Central memory CD8-positive, alpha-beta T cell (primary cell): ENCODE measurements at places on chromosomes 5 and 9.
A peak's percentile ranks its signal among the peaks of the same experiment; 100 is the strongest.

DNA sequence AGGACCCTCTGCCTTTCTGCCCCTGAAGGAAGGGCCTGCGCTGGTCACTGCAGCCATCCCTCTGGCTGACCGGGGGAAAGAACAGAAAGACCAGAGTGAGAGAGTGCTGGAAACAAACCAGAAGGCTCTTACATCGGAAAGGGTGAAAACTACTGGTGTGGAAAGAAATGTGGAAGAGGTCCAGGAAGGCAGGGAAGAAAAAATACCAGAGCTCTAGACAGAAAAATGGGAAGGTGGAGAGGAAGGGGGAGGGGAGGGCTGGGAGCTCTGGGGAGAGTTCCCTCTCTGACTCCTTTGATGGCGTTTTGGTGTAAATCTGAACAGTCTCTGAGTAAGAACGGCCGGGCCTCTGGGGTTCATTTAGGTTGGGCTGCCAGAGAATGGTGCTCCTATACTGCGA is 47.7 kb downstream of the COL23A1 start:
- no peaks in the 10 kb centered on the region for H3K4me1 ChIP-seq
- no peak overlapping the region for H3K27ac ChIP-seq
- H3K27me3 ChIP-seq, result peaks cover 20% of the 10 kb centered on the region

DNA sequence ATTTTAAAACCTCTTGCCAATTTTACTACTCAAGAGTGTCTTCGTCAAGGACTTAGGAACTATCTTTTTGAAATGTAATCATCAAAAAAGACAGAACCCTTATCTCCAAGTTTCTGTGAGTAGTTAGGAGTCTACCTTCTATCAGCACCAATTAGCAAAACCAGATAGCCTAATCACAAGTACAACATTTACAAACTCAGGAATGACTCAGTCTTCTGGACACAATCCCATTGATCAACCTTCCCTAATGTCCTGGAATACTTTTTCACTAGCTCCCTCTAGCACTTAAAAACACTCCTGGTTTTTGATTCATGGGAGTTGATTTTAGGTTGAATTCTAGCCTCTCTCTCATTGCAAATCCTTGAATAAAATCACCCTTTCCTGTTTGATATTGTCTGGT is 680.7 kb downstream of the PRR16 start:
- peaks cover 1% of the 10 kb centered on the region for H3K36me3 ChIP-seq
- no peaks in the 10 kb centered on the region for H3K4me1 ChIP-seq
- no peak for DNase-seq
- no peak overlapping the region for H3K27ac ChIP-seq
- H3K27me3 ChIP-seq, result no peaks in the 10 kb centered on the region

DNA sequence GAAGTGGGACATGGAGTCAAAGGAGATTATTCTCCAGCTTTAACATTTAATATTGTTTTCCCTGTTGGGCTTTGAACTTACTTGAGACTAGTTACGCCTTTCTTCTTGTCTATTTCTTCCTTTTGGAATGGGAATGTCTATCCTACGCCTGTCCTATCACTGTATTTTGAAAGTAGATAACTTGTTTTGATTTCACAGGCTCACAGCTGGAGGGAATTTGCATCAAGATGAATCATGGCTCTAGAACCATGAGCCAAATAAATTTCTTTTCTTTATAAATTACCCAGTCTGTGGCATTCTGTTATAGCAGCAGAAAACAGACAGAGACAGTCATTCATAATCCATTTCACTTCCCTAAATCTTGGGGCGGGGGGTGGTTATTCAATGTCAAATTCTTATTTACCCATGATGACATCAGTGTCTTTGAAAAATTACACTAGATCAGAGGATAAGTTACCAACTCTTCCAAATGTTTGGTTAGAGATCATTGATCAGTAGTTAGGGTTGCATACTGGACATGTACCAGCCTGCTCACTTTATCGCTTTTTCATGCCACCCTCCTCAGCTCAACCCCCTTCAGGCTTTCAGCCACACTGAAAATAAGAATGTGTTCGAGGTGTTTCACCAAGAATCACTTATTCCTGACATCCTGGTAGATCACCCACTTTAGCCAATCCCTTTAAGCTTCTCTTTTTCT is 419.6 kb upstream of the PIK3R1 start:
- DNase-seq, result no peak
- no peaks in the 10 kb centered on the region for H3K4me1 ChIP-seq
- H3K27me3 ChIP-seq, result no peaks in the 10 kb centered on the region
- H3K4me3 ChIP-seq, result no peak overlapping the region

DNA sequence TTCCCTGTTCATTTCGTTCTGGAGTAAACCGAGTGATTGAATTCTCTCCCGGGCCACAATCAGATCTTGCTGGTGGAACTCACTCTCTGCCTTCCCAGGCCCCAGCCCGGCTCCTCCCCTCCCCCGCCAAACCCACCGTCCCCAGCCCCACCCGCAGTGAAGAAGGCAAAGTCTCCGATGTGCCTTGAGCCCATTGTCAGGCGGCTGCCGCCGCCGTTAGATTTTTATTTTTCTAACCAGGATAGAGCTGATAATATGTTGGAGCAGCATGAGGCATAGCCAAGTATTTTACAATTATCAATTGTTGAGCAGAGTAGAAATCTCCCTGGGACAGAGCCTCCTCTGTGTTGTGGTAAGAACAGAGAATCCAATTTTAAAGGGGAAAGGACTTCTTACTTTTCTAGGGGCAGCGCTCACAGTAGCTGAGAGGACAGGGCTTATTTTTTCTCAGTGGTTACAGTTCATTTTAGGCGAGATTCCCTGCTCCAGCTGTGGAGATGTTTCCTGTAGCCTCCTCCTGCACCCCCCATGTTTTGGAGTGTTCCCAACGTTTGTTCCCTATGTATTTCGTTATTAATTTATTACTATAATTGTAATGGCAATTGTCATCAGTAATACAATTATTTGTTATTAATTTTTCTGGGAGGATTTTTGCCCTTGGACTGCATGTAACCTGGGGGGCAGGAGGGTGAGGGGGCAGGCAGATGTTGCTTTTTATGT is 1.3 kb downstream of the PSAT1 start:
- H3K27ac ChIP-seq, result no peak overlapping the region
- H3K4me1 ChIP-seq, result peaks cover 17% of the 10 kb centered on the region
- H3K36me3 ChIP-seq, result peaks cover 6% of the 10 kb centered on the region

GRCh38 chr5:81420039-81420667 is 26.2 kb upstream of the ACOT12 start:
- H3K4me1 ChIP-seq, result no peaks in the 10 kb centered on the region
- no peak overlapping the region for H3K4me3 ChIP-seq
- no peak overlapping the region for H3K27ac ChIP-seq
- no peaks in the 10 kb centered on the region for H3K36me3 ChIP-seq

DNA sequence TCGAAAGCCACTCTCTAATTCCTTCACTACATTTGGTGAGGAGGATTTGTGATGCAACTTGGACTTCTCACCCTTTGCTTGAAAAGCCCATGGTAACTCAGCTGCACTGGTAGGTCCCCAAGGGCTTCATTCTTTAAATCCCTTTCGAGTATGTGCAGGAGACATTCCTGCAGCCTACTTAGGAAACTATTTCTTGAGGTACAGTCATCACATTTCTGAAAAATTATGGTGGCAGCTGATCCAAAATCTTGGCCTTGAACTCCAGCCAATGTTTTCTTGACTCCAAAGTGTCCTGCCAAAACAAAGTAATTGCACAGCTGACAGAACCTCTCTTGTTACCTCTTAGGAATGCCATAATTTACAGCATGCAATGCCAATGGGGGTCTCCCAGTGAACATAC is 99.7 kb downstream of the NPR3 start:
- no peaks in the 10 kb centered on the region for H3K4me1 ChIP-seq
- H3K4me3 ChIP-seq, result no peak overlapping the region
- H3K27me3 ChIP-seq, result no peaks in the 10 kb centered on the region
- H3K27ac ChIP-seq, result no peak overlapping the region

DNA sequence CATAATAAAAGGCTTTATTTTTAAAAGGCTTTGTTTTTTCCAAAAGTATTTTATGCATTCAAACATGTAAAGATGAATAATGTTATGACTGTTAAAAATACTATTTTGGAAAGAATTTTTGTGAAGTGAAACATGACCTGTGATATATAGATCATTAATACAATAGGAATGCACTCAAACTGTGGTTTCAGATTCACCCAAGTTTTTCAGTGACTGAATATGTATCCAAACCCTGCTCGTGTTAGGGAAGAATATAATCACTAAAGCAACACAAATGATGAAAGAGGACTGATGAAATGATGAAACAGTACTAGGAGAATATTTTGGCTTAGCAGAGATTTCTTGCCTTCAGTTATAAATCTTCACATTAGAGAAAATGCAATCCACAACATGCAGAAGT is 278.0 kb downstream of the ADAMTS6 start:
- peaks cover 2% of the 10 kb centered on the region for H3K36me3 ChIP-seq
- no peak overlapping the region for H3K27ac ChIP-seq
- DNase-seq, result no peak
- H3K27me3 ChIP-seq, result no peaks in the 10 kb centered on the region
- H3K4me1 ChIP-seq, result no peaks in the 10 kb centered on the region

- DNase-seq, result no peak
- no peak overlapping the region for H3K4me3 ChIP-seq
- no peaks in the 10 kb centered on the region for H3K4me1 ChIP-seq
- H3K27me3 ChIP-seq, result peaks cover 34% of the 10 kb centered on the region
- no peaks in the 10 kb centered on the region for H3K36me3 ChIP-seq
- no peak overlapping the region for H3K27ac ChIP-seq
Observed at GRCh38 chr5:173670130-173670651, 53.7 kb upstream of the BOD1 start.

GRCh38 chr9:137626464-137626863 is 7.7 kb downstream of the EHMT1 start:
- no peak for DNase-seq
- H3K27me3 ChIP-seq, result no peaks in the 10 kb centered on the region
- no peak overlapping the region for H3K4me3 ChIP-seq

DNA sequence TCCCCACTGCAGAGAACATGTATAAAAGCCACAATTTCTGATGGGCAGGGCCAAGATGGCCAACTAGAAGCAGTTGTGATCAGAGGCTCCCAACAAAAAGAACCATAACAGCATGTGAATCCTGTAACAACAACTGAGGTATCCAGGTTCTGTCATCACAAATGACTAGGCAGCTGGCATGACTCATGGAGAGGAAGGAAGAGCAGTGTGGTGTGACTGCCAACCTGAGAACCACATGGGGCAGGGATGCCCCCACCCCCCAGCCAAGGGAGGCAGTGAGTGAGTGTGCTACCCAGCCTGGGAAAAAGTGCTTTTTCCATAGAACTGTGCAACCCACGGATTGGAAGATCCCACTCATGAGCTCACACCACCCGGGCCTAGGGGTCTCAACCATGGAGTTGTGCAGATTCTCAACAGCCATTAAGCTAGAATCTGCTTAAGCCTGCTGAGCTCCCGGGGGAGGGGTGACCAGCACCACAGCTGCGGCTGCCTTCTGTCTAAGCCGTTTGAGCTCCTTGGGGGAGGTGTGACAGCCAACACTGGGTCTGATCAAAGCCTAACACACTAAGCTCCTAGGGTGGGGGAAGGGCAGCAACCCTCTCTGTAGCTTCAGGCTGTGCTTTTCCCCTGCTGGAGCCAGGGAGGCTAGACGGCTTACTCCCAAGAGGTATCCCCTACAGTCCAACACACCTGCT is 80.1 kb upstream of the DMAC1 start:
- H3K36me3 ChIP-seq, result peaks cover 2% of the 10 kb centered on the region
- DNase-seq, result peak; percentile 14
- no peak overlapping the region for H3K4me3 ChIP-seq
- no peak overlapping the region for H3K27ac ChIP-seq
- peaks cover 9% of the 10 kb centered on the region for H3K4me1 ChIP-seq
- H3K27me3 ChIP-seq, result no peaks in the 10 kb centered on the region

GRCh38 chr9:74771672-74772071 is 116.0 kb downstream of the TRPM6 start:
- H3K27me3 ChIP-seq, result peaks cover 31% of the 10 kb centered on the region
- H3K36me3 ChIP-seq, result no peaks in the 10 kb centered on the region
- H3K4me3 ChIP-seq, result no peak overlapping the region

GRCh38 chr5:98110282-98110691 is 663.2 kb upstream of the RGMB start:
- H3K27ac ChIP-seq, result no peak overlapping the region
- no peaks in the 10 kb centered on the region for H3K27me3 ChIP-seq
- H3K4me3 ChIP-seq, result no peak overlapping the region
- no peak for DNase-seq
- H3K4me1 ChIP-seq, result no peaks in the 10 kb centered on the region

DNA sequence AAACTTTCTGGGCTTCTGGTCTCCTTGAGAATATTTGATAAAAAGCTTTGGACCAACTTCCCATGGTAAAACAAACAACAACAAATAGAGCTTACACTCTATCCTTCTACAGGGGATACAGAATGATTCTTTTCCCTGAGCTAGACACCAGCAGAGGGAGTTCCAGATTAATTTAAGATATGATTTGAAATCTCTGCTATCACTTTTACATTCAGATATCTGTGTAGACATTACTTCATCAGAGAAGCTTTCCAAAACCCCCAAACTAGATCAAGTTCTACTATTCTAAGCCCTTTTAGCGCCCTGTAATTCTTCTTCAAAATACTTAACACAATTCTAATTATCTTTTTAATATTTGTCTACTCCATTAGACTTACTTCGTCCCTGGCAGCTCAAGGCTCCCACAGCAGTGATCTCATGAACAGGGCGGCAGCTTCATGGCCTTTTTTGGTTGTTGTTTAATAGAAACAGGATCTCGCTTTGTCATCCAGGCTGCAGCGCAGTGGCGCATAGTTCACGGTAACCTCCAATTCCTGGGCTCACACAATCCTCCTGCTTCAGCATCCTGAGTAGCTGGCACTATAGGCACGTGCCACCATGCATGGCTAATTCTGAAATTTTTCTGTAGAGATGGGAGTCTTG is 955 bp upstream of the GALNT12 start:
- peaks cover 23% of the 10 kb centered on the region for H3K4me1 ChIP-seq
- peak overlapping the region; percentile 86 for H3K4me3 ChIP-seq
- peaks cover 35% of the 10 kb centered on the region for H3K27me3 ChIP-seq
- no peak for DNase-seq
- H3K27ac ChIP-seq, result no peak overlapping the region

DNA sequence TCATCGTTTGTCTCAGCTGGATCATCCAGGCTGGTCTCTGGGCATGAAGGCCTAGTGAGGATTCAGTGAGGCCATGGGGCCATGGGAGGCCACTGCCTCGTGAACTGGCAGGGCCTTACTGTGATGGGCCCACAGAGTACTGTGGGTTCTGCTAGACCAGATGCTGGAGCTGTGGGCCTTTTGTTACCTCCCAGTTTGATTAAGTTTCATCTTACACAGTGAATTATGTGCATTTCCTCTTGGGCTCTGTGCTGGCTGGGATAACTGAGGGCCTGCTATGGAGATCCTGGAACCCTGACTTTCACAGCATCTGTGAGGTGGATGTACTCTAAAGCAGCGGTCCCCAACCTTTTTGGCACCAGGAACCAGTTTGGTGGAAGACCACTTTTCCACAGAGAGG is 19.7 kb upstream of the SLC25A48 start:
- peaks cover 29% of the 10 kb centered on the region for H3K27me3 ChIP-seq
- no peak for DNase-seq
- H3K4me3 ChIP-seq, result no peak overlapping the region
- no peaks in the 10 kb centered on the region for H3K4me1 ChIP-seq

GRCh38 chr5:111673891-111674626 is 82.9 kb downstream of the NREP start:
- no peaks in the 10 kb centered on the region for H3K36me3 ChIP-seq
- DNase-seq, result no peak
- H3K4me3 ChIP-seq, result no peak overlapping the region
- no peaks in the 10 kb centered on the region for H3K4me1 ChIP-seq

- no peak overlapping the region for H3K4me3 ChIP-seq
- peaks cover 51% of the 10 kb centered on the region for H3K36me3 ChIP-seq
- H3K27me3 ChIP-seq, result no peaks in the 10 kb centered on the region
- DNase-seq, result no peak
- H3K27ac ChIP-seq, result no peak overlapping the region
Observed at GRCh38 chr9:92299116-92299515, 5.6 kb upstream of the IARS1 start.

- no peak overlapping the region for H3K27ac ChIP-seq
- no peak for DNase-seq
- H3K4me1 ChIP-seq, result peaks cover 5% of the 10 kb centered on the region
Observed at GRCh38 chr9:113807173-113808061, 68.7 kb upstream of the ZNF618 start.
